ENCODE measurements at places on chromosomes 13 and 19.

DNA sequence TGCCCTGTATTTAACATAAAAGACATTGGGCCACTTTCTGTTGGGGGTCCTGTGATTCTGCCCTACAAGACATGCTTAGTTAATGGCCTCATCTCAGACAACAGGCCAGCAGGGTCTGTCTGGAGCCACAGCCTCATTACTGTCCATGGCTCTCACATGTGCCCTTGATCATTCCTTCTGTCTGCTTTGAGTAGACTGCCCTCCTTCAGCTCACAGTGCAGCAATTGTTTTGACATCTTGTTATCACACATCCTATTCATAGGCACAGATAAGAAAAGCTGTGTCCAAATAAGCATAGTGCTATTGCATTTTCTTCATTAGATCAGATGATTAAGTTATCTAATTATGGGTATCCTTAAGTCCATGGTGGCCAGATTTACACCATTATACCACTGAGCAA, 127.9 kb downstream of the KCTD12 start:
- no peak overlapping the region for H3K4me3 ChIP-seq
- DNase-seq: no peak
- no peaks in the 10 kb centered on the region for H3K4me1 ChIP-seq
- H3K27ac ChIP-seq: no peak overlapping the region
- H3K36me3 ChIP-seq: no peaks in the 10 kb centered on the region
- no peaks in the 10 kb centered on the region for H3K27me3 ChIP-seq

GRCh38 chr13:34577051-34577450, 365.0 kb upstream of the NBEA start:
- no peaks in the 10 kb centered on the region for H3K27me3 ChIP-seq
- DNase-seq: no peak
- H3K36me3 ChIP-seq: no peaks in the 10 kb centered on the region

- no peak overlapping the region for H3K4me3 ChIP-seq
- no peaks in the 10 kb centered on the region for H3K27me3 ChIP-seq
- no peaks in the 10 kb centered on the region for H3K36me3 ChIP-seq
Measured at GRCh38 chr13:99740251-99740979, 231.2 kb downstream of the ZIC5 start.

DNA sequence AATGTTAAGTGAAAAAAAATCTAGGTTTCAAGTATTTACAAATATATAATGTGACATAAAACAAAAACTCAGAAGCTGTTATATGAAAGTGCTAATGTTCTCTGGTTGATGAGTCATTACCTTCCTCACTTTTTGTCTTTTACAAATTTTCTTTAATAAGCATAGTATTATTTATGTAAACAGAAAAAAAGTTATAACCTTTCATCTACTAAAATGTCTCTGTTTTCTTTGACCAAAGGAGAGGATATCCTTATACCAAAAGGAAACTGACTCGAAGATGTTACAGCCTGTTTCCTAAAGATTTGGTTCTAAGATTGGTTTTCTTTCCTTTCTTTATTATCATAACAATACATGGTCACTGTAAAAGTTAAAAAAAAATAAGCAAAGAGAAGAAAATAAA, 38.0 kb downstream of the RCBTB2 start:
- peaks cover 38% of the 10 kb centered on the region for H3K4me1 ChIP-seq
- H3K4me3 ChIP-seq: no peak overlapping the region
- H3K27me3 ChIP-seq: no peaks in the 10 kb centered on the region
- H3K36me3 ChIP-seq: no peaks in the 10 kb centered on the region
- no peak for DNase-seq
- no peak overlapping the region for H3K27ac ChIP-seq

- DNase-seq: no peak
- H3K36me3 ChIP-seq: no peaks in the 10 kb centered on the region
- H3K4me3 ChIP-seq: no peak overlapping the region
- no peaks in the 10 kb centered on the region for H3K27me3 ChIP-seq
- no peak overlapping the region for H3K27ac ChIP-seq
Measured at GRCh38 chr19:56324436-56324835, 9.8 kb upstream of the ZSCAN5A start.

DNA sequence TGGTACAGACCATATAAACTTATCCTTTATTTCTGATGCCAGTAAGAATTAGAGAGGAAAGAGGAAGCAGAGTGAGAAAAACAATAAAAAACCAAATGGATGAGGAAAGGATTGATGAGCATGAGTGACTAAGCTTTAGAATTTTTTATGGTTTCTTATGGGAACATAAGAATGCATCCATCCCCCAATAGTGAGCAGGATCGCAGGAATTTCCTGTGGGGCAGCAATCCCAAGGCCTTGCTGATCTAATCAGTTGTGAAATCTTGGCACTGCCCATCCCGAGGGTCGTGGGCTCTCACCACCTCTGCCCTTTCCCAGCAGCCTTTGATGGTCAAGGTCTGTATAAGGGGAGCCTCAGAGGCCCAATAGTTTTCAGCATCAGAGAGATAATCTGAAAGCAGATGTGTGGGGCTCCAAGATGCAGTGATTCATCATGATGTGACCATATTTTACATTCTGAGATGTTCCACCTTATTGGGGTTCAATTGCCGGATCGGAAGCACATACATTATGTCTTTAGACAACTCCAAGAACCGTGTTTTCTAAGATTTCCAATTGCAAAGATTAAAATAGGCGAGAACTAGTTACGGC, 222.1 kb downstream of the DNAJC15 start:
- no peaks in the 10 kb centered on the region for H3K36me3 ChIP-seq
- no peak overlapping the region for H3K27ac ChIP-seq
- H3K4me3 ChIP-seq: no peak overlapping the region

DNA sequence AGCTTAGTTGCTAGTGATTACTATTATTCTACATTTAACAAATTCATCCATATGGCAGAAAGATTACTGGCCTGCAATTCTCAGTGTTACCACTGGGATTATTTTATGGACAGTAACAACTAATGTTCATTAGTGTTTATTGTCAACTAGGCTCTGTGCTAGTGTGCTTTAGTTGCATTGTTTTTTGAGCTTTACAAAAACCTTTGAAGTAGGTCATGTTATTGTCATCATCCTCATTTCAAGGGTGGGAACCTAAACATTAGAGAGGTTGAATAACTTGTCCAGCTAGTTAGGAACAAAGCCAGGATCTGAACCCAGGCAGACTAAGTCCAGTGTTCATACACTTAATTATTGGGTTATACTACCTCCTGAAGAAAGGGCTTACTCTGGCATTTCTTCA, 27.8 kb upstream of the TDRD3 start:
- no peak for DNase-seq
- H3K4me1 ChIP-seq: no peaks in the 10 kb centered on the region
- H3K4me3 ChIP-seq: no peak overlapping the region
- no peak overlapping the region for H3K27ac ChIP-seq
- H3K27me3 ChIP-seq: peaks cover 5% of the 10 kb centered on the region
- no peaks in the 10 kb centered on the region for H3K36me3 ChIP-seq

GRCh38 chr13:112775791-112776279, 86.0 kb downstream of the ATP11A start:
- no peak overlapping the region for H3K4me3 ChIP-seq
- no peak for DNase-seq
- no peaks in the 10 kb centered on the region for H3K36me3 ChIP-seq
- no peaks in the 10 kb centered on the region for H3K27me3 ChIP-seq
- no peak overlapping the region for H3K27ac ChIP-seq

DNA sequence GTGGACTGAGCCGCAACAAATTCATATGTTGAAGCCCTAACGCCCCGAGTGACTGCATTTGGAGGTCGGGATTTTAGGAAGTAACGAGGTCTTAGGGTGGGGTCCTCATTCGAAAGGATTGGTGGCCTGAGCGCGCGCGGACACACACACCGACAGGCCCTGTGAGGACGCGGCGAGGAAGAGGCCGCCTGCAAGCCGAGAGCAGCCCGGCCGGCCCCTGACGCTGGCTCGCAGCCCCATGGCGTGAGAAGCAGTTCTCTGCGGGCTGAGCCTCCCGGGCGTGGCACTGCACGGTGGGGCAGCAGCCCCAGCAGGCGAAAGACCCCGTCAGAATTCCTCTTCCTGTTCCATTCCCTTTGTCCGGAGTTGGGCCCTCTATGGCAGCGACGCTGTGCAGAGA, 131.2 kb downstream of the CRYL1 start:
- H3K27ac ChIP-seq: no peak overlapping the region
- H3K4me1 ChIP-seq: no peaks in the 10 kb centered on the region
- H3K27me3 ChIP-seq: no peaks in the 10 kb centered on the region
- no peak overlapping the region for H3K4me3 ChIP-seq
- no peak for DNase-seq
- H3K36me3 ChIP-seq: no peaks in the 10 kb centered on the region

All from effector memory CD4-positive, alpha-beta T cell (primary cell).